ENCODE measurements at places on chromosomes 13 and 19.

DNA sequence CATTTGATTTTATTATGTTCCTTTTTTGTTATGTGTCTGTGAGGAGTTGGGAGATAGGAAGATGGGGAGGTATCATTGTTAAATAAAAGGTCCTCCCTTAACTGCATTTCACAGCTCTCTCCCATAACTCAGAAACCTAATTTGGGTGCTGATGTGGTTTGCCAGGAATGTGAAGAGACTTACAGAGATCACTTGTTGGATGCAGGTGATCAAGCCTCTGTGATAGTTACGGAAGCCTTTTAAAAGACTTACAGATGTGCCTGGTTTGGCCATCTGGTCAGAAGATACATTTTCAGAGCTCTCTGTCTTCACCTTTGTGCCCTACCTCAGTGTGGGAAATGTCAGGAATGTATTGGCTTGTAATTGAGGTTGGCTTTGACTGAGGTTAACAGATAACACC, 146.1 kb downstream of the STOML3 start:
- no peak for DNase-seq

DNA sequence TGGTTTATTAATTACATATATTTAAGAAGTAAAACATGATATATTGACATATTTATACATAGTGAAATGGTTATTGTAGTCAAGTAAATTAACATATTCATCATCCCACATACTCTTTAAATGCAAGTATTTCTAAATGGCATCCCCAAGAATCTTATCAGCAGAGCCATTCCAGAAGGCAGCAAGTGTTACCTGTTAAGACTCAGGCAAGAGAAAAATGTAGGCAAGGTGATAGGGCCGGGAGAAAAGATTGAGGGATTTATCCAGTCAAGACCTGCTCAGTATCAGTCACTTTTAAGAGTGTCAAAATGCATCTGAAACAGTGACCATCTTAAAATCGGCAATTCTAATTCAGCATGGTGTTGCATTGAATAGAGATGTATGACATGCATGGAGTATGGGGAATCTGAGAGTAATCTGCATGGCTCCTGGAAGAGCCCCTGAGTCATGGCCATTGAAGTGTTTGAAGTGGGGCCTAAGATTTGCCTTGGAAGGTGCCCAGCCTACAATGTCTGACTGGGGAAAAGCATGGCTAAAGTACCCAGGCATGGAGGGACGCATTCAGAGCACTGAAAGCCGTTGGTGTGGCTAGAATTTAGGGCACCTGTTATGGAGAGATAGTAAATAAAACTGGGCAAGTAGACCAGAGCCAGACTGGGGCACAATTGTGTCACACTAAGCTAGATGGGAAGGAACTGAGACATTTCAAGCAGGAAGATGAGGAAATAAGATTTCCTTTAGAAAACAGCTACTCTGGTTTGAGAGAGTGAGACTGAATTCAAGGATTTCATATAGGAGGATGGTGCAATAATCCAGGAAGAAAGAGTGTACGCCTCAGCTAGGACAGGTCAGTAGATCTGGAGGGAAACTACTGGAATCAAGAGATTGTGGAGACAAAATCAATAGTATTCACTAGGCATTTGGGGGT, 25.0 kb upstream of the C1QTNF9B start:
- no peak for DNase-seq

- DNase-seq = no peak
Observed at GRCh38 chr19:1035998-1036621, 3.8 kb upstream of the ABCA7 start.

DNA sequence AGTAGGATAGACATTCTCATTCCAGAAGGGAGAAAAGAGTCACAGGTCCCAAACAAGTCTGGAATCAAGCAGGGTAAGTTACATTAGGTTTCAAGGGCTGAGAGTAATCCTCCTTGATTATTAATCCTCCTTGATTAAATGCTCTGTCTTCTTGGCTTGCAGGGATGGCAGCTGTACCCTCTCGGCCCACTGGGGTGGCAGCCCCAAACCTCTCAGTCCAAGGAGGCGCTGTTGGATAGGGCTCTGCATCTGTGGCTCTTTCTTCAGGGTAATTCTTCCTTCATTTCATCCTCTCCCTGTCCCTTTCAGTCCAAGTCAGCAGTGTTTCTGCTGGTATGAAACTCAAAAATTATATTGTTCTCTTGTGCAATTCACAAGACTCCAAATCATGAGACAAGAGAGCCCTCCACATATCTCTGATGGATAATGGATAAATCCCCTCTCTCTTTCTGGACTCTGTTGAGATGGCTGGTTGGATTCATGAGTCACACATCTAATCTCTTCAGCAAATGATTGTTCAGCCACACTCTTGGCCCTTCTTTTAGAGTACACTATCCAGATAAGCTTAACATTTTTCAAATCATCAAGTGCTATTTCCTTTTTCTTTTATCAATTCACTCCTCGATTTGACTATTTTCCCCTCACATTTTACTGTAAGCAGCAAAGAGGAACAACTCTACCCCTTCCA, 323.7 kb upstream of the HTR2A start:
- no peak for DNase-seq
